ENCODE measurements at places on chromosomes 6 and 20.

DNA sequence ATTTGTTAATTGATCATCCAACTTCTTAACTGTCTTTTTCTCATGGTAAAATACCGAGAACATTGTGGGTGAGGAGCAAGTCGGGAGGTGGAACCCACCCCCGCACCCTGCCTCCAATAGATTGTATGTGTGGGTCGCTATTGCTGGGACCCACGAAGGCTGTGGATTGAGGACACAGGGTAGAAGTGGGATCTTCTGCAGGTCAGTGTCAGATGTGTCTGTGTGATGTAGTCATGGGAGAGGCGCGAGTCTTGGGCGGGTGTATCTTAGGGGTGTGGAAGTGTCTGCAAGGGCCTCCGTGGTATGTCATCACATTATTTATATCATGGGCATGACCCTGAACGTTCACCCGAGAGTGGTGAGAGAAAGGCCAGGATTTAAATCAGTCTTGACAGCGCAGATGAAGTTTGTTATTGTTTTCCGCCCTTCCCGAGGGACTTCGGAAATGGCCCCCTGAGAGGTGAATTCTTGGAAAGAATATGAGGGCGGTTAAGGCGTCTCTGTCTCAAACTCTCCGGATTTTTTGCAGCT, 472 bp upstream of the PAQR8 start:
- DNase-seq: no peak

DNA sequence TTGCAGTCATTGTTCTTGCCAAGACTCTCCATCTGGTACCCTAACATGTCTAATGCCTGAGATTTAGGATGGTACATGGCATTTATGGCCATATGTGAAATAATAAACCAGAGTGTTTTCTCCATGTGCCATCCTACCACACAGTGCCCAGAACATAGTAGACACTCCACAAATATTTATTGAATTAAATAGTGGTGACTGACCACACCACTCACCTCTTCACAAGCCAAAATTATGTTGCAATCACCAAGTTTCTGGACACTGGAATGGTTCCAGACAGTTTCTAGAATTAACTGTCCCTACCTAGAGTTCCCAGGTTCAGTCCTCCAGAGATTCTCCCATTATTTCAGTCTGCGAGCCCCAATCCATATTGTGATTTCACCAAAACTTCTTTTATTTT, 427.3 kb downstream of the KIF16B start:
- DNase-seq: no peak

GRCh38 chr20:43576108-43576507, 14.6 kb upstream of the IFT52 start:
- no peak for DNase-seq

DNA sequence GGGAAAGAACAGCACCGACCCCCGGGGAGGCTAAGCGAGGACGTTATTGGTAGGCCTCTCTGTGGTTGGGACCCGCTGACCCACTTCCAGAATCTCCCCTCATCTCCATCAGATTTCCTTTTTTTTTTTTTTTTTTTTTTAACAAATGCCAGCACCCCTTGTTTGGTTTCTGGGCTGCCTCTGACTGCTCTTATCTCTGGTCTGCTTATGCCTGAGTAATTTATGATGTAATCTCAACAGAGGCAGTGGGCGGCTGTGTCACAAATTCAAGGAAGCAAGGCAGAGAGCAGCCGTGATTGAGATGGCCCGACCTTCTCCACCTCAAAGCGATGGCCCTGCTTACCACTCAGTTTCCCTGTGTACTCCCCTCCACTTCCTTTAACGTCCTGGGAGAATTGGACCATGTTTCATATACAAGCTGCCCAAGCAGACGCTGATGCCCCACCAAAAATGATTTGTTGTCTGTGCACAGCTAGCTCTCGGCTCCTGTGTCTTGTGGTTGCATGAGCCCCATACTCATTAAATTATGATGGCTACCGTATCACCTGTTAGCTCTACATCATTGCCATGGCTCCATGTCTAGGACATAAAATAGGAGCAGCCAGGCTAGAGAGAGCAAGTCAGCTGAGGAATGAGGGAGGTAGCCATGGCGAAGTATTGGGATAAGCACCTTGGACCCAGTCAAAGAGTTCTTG, 98.1 kb downstream of the ZNF217 start:
- DNase-seq: no peak

- no peak for DNase-seq
Measured at GRCh38 chr6:132513831-132514545, 1.1 kb upstream of the STX7 start.

GRCh38 chr6:111874025-111874415, 768 bp upstream of the FYN start:
- DNase-seq: peak; percentile 69

GRCh38 chr6:154907291-154907690, 87.8 kb upstream of the TIAM2 start:
- no peak for DNase-seq

- no peak for DNase-seq
Measured at GRCh38 chr20:1403624-1404023, 10.8 kb upstream of the FKBP1A start.

- DNase-seq: no peak
Measured at GRCh38 chr20:38460040-38460623, 12.5 kb upstream of the RALGAPB start.

DNA sequence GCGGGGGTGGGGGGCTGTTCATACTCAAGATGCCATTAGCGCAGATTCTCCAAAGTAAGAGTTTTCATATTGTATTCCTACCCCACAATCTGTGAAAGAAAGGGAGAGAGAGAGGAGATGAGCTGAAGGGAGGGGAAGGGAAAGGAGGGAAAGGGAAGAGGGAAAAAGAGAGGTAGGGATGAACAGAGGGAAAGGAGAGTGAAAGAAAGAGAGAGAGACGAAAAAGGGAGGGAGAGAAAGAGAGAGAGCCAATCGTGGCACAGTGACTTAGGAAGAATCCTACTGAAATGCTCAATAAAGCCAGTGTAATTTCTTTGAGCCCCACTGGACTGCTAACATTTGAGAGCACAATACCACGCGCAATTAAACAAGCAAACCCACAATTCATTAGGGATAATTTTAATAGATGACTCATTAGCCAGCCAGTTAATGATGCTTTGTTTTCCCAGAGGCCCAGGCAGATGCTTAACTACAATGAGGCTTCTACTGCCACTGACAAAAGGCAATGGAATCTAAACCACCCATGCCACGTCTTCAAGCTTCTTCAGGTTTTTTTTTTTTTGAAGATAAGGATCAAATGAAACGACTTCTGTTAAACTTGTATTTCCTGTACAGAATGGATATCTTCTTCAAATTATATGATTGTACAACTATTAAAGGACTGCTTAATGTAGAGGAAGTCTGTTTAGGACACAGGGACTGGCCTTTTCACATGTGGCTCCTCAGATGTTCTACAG, 306.8 kb downstream of the FOXC1 start:
- no peak for DNase-seq

GRCh38 chr20:59976156-59976782, 18.0 kb downstream of the CDH26 start:
- DNase-seq: no peak

DNA sequence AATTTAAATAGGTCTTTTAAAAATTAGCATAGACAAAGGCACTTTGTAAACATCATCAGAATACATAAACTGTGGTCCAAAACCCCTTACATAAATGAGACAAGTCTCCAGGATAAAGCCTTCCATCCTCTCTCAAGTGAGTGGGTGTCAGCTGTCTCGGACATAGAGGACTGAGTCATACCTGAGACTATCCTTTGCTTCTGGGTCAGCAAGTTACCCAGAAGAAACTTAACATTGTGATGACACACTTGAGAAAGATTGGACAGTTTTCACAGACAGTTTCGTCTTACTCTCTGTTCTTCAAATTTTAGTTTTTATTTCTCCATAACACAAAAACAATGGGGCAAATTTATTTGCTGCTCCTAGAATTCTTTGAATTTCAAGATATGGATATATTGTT, 838.0 kb downstream of the DHX35 start:
- no peak for DNase-seq

DNA sequence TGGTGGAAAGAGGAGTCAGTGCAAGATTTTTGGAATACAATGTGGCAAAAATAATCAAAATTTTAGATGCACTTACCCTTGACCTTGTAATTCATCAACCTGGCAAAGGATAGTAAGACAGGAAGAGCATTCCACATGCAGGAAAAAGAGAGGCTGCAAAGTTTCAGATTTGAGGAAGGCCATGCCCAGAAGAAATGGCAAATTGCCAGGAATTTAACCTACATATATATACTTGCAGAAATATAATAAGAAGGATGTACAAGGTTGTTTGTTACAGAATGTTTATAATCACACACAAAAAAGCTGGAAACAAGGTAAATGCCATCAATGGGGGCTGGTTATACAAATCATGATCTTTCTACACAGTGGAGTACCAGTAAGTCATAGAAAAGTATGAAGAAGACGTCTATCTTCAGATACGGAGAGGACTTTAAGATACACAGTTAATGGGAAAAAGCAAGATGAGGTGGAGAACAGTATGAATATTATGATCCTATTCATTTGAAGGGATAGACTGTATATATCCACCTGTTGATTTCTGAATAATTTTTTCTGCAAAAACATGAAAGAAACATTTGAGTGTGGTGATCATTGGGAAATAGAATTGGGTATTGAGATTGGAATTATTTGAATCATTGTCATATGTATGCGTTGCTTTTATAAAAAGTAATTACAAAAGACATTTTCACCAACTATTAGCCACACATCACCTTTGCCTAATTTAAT, 253.8 kb downstream of the TBC1D7 start:
- DNase-seq: no peak

DNA sequence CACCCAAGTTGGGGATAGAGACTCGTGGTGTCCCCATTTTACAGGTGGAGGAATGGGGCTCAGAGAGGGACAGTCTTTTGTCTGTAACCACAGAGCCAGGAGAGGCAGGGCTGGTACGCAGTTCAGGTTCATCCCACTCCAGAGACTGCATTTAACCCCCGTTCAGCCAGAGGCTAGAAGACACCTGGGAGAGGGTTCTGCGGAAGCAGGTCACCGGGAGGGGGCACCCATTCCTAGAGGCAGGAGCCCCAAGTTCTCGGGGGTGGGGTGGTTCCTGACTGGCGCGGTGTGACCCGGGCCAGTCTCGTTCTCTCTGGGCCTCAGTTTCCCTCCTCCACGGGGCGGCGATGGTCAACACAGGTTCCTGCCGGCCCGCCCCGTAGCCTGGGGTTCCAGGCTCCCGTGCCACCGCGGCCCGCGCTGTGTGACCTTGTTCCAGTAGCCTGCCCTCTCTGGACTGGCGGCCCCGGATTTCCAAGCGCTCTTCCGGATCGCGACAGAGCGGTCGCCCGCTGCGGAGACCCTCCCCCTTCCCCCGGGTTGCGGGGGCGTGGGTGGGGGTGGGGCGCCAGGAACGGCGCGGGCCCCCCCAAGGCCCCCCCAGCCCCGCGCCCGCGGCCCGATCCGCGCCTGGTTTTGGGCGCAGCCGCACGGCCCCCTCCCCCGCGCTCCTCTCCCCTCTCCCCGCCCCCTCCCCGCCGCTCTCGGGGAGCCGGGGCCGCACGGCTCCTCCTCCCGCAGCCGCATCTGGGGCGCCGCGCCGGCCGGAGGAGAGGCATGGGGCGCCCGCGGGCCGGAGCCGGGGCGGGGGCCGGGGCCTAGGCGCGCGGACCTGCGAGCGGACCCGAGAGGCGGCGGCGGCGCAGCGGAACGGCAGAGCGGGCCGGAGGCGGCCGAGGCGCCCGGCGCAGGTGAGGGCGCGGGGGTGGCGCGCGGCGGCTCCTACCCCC, at the start of gene DLGAP4:
DLGAP4 (plus strand) TSS at position 738 of the 950 bp plus-strand sequence. CDS start 125,379 bp downstream, outside the sequence.
- no peak for DNase-seq

- no peak for DNase-seq
Measured at GRCh38 chr6:16476861-16477260, 238.5 kb downstream of the GMPR start.

- DNase-seq: no peak
Measured at GRCh38 chr6:151275566-151275965, 35.8 kb downstream of the AKAP12 start.

DNA sequence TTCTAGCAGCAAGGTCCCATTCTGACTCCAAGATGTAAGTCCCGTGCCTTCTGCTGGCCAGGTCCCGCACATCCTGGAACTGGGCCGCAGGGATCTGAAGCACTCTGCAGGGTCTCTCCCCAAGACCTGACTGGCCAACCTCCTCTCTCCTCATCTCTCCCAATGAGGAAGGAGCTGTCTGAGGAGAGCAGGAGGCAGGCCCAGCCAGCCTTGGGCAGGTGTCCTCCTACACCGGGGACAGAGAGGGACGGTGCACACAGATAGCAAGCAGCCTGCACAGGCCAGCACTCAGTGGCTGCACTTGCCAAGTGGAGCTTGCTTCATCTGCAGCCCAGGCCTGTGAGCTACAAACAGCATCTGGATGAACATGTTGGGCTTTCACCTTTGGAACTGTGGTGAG, 76.8 kb upstream of the CD93 start:
- DNase-seq: no peak

DNA sequence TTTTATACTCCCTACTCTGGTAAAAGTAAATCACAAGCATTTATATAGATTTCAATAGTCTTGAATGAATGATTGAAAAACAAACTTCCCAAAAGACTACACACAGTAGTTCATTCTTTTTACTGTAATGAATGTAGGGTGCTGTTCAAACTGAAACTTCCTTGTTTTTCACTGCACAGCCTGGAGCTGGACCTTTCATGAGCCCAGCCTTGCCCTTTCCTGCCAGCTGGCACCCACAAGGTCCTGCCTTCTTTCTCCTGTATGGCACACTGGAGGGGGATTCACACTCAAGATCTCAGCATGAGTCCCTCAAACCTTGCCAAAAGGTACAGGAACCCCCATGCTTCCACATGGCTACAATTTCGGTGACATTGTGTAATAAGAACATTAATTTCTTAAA, 50.9 kb downstream of the COL12A1 start:
- DNase-seq: no peak

DNA sequence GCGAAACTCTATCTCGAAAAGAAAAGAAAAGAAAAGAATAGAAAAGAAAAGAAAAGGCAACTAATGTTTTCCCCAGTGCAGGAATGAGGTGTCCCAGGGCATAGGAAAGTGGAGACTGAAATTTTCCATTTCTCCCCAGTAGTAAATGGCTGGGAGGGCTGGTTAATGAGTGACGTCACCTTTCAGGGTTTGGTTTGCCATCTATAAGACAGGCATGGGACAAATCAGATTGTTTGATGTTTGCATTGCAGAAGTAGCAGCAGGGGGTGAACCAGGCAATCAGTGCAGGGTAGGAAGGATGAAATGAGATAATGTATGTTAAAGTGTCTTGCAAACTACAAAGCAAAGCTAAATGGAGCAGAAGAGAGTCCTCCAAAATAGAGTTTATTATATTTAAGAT, 533.4 kb downstream of the PKHD1 start:
- DNase-seq: no peak

- no peak for DNase-seq
Measured at GRCh38 chr6:27136978-27137814, 110.3 kb upstream of the PRSS16 start.

DNA sequence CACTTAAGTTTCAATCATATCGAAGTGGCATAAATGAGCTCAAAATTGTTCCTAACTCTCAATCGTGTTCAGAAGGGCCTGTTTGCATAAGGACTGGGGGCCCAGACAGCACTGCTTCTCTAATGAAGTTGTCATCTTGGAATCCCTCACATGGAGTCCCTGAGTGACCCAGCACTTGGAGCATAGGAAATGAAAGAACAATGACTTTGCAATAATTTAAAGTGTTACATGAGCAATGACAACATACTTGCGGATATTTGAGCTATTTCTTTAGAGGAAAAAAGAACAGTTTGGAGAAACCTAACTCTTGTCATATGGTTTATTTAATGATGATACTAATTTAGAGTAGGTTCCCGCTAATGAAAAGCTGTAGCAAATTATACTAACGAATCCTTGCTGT, 239.9 kb downstream of the TSHZ2 start:
- DNase-seq: no peak
